ENCODE measurements at places on chromosomes 5 and 9.

DNA sequence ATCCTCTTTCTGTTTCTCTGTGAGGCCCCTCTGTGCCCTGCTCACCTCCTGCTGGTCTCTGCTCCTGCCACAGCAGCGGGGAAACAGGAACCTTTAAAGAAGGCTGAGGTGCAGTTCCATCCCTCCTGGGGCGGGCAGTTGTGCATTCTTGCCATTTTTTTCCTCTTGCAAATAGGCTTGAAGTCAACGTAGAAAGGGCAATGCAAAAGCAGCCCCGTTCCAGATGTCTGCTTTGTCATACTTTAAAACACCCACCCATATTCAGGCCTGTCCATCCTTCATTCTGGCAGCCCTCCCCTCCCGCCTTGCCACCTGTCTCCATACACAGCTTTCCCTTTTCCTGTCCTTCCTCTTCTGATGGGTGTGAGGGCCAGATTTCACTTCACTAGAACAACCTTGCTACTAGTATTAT, 65.4 kb upstream of the KLF9 start:
- DNase-seq = no peak

DNA sequence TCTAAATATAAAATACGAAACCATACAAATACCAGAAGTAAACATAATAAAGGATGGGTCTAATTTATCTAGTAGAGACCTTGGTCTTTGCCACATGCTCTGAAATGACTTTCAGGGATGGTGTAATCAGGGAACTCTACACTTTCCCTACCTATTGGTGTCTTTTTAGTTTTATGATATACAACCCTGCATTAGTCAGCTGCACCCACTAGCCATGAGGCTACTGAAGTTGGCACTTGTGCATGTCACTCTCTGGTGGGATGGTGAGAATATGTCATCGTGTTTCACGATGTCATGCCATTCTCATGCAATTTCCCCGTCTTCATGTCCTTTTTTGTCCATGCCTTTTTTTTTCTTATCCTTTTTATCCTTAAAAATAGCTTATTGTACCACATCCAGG, 234.9 kb upstream of the ACTBL2 start:
- no peak for DNase-seq

DNA sequence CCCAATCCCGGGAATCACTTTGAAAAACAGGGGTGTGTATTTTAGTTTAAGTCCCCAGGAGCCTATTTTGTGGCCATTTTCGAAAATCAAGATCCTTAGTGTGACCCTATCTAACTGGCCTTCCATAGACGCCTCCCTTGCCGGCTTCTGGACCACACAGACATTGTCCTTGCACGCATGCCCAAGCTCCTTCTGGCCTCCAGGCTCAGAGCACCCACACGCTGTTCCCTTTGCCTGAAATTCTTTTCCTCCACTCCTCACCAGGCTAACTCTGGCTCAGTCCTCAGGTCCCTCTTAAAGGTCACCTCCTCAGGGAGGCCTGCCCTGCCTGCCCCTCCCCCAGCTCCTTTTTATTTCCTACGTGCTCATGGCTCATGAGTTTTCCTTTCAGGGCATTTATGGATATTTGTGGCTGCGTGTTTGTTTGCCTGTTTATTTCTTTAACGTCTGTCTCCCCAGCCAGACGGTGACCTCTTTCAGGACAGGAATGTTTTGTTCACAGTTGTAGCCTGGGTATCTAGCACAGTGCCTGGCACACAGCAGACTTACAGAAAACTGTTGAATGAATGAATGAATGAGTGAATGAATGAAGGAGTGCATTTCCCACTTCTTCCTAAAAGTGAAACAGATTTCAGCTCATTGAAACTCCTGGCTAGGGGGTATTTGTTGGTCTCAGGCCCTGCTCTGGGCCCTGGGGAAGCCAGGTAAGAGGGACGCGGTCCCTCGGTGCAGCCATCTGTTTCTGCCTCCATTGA, 79.1 kb upstream of the IER5L start:
- no peak for DNase-seq

GRCh38 chr5:16978296-16978695, 42.2 kb upstream of the MYO10 start:
- DNase-seq = no peak

- DNase-seq = no peak
These were observed 111.1 kb upstream of the DAPK1 start for GRCh38 chr9:87386490-87387025.

- DNase-seq = no peak
These were observed 60.7 kb downstream of the MED27 start for GRCh38 chr9:132018957-132019405.

DNA sequence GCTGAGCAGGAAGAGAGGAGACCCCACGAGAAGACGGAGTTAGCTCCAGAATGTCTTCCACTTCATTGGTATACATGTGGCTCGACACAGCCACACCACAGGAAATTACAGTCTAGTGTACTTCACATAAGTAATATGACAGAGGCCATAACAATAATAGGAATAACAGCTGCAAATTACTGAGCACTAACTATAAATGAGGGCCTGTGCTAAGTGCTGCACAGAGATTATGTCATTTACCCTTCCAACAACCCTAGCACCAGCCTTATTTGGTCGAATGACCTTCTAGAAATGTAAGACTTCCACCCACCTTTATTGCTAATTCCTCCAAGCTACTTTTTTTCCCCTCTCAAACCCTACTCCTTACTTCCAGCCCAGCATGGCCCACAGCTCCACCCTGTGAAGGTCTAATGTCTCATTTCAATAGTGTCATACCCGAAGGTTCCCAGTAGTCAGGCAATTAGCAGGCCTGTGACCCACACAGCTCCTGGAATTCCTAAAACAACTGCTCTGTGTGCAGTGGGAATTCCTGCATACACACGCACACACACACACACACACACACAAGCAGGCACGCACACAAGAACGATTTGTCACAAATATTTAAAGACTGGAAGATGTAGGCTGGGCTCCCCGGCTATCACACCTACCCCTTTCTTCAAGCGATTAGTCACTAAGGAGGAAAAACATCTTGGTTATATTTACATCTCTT, 134.5 kb downstream of the FRMD3 start:
- no peak for DNase-seq

GRCh38 chr5:122118356-122118948, 10.9 kb upstream of the ZNF474 start:
- no peak for DNase-seq

GRCh38 chr5:62742207-62742606, 163.6 kb downstream of the LRRC70 start:
- DNase-seq = no peak

GRCh38 chr9:93809204-93809940, 145.8 kb downstream of the BARX1 start:
- DNase-seq = no peak

DNA sequence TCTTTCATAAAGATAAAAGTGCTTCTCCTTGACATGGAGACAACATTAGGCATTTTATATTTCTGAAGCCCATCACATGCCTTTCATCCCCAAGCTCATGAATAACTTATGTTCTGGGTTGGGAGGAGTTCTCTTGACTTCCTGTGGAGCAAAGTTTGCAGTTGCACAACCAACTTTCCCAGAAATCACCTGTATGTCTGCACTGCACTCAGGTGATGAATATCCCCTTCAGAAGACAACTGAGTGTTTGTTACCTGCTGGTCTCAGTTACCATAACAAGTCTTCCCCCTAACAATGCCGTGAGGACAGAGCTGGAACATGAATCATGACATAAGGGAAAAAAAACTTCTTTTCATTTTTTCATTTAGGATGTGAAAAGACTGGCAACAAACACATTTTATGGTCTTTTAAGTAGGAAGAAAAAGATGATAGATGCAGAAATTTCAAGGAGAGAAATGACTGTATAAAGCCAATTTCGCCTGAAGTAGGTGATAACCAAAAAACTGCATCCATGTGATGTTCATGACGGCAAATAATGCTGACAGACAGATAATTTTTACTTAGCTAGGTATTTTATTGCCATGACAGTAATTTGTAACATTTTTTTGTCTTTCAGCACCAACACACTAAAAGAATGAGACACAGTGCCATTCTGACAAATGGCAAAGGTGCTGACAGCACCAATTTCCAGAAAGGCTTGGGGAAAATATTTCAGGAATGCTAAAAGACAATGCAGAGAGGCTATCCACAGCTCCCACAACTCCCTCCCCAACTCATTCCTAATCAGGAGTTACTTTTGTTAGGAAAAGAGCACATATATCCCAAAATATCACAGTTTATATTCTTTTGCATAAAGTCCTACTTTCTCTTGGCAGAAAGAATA, 656.3 kb downstream of the PRELID2 start:
- DNase-seq = no peak

GRCh38 chr9:16645970-16646369, 224.5 kb downstream of the BNC2 start:
- no peak for DNase-seq

DNA sequence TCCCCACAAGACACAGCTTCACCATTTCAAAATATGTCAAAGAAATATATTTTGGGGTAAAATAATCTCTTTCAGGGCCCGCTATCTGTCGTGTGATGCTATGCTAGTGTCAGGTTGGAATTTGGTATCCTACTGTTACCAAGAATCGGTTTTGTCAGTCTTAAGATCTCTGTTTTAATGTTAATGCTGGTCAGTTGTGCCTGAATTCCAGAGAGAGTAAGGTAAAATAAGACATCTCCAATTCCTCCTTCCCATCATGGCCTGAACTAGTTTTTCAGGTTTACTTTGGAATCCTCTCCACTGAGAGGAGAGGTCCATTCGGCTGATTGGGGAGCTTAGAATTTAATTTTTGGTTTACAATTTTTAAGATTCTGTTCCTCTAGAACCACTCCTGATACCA, 10.4 kb upstream of the BTF3 start:
- DNase-seq = no peak

DNA sequence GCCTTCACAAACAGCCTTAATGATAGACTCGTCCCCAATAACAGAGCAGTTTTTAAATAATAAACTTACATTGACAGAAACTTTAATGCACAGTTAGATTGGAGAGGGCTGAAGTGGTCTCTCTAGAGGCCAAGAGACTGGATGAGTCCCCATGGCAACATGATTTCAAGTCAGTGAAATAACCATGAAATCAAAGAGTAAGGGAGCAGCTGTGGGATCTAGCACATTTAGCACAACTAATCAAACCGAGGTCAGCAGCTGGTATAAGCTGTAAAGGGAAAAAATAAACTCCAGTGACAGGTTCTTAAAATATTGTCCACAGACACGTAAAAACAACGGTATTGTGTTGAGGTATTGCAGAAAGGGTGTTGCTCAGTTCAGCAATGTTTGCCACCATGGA, 916.6 kb downstream of the DNAH5 start:
- no peak for DNase-seq

DNA sequence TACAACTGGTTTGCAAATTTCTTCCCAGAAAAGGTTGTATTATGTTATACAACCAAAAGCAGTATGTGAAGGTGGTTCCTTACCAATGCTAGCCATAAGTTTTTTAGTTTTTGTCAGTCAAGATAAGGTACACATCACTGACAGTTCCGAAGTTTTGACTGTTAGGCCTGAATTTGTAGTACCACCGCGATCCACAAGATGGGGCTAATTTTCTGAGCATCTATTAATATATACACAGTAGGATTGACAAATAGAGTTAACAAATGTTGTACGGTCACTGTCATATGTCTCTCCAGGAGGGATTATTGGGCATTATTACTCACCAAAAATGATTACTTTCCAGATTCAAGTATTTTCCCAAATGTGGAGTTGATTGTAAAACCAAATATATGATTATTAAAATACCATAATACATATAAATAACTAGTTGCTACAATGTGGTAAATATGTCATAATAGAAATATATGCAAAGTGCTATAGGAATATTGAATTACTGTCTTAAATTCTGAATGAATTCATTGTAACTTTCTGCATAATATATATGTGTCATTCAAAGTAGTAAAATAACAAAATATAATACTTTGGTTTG, 28.4 kb upstream of the LRRC19 start:
- DNase-seq = no peak

GRCh38 chr5:170482511-170482910, 21.3 kb upstream of the KCNIP1 start:
- DNase-seq = no peak

- DNase-seq = no peak
These were observed 486.7 kb downstream of the RAB3C start for GRCh38 chr5:59069438-59070079.

DNA sequence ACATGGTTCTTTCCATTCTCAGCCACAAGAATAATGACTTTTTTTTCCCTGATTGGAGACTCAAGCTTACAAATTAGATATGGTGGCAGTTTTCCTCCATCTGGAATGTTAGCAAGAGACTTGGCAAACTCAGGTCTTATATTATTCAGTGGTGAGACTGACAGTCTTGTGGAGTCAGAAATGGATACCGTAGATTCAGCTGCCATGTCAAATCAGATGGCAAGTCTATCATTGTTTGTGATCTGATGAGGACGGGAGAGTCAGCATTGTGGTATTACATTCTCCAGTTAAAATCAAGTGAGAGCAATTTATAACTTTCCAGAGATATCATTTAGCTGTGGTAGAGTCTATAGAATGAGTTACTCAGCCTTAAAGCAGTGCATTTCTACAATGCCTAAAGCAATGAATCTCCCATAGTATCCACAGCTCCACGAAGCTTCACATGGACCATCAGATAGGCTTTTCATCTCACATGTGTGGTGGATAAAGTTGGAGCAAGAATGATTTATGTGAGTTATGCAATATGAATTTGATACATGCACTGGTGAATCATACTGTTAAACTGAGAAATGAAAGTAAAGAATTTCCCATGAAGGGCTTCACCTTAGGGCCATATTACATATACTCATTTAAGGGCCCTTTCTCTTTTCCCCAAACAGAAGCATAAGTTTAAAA, 430.6 kb downstream of the ZNF608 start:
- no peak for DNase-seq

DNA sequence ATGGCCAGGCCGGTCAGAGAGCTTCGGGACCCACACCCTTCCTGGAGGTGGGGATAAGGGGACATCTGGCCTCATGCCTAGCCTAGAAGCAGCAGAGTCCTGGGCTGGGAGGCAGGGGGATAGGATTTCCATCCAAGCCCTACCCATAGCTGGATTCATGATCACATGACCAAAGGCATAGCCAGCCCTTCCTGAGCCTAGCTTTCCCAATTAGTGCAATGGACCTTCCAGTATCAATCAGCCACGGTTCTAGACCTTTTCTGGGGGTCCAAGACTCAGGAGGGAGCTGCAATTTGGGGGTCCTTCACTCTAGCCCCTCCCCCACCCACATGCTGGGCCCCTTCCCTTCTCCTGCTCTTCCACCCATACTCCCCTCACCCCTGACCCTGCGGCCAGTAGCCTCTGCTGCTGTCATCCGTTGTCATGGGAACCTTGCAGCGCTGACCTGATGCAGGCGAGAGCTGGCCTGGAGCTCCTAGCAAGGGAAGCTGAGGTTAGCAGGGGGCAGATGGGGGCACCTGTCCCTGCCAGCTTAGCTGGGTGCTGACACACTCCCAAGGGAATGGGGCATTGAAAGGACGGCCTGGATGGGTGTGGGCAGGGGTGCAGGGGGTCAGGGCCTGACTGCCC, 44.6 kb downstream of the CXXC5 start:
- no peak for DNase-seq

DNA sequence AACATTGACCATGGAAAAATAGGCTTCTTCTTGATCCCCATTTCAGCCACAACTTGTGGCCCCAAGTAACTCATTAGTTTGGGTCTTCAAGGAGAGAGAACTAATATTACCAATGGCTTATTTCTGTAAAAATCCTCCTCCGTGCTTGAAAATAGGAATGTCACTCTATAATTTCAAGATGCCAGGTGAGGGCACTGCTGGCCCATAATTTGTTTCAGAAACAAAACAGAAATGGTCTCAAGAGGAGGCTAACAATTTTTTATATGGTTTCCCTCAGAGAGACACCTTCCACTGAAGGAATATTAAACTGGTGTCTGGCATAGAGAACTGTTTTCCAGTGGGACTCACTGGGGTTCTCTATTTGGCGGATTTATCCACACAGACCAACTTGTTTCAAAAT, 437.0 kb upstream of the TRPC7 start:
- DNase-seq = no peak
